ENCODE measurements at places on chromosomes 3 and 15.

GRCh38 chr3:48538451-48538850 lies 18.2 kb downstream of the PFKFB4 start:
- DNase-seq: no peak

DNA sequence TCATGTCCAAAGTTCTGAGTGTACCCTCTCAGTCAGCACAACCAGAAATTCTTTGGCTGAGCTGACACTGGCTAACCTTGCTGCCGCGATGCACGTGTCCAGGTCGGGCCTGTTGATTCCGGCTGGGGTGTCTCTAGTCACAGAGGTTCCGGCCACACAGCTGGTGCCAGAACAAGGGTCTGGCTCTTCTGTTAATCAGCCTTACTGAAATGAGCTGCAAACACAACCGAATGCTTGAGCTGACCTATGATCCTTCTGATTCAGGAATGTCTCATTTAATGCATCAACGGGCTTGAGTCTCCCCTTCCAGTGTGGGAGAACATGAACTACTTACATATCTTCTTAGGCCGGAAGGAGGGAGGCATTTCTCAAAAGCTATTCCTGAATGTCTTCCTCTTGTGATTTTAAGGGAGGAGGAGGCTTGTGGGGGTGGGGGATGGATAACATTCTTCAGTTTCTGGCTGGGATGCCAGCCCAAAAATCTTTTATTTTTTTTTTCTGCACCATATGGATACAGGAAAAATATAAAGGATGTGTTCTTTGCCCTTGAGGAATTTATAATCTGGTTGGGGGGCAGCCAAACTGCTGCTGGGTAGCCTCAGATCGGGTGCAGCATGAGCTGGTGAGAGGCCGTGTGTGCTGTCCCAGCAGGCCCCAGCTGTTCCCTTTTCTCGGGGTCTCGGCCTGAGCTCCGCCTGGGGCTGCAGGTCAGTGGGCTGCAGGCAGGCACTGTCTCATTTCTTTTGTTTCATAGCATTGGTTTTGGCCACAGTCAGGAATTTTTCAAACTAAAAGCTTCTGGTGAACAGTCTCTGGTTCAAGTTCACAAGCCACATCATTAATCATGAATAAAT lies 319.1 kb upstream of the TBL1XR1 start:
- no peak for DNase-seq

DNA sequence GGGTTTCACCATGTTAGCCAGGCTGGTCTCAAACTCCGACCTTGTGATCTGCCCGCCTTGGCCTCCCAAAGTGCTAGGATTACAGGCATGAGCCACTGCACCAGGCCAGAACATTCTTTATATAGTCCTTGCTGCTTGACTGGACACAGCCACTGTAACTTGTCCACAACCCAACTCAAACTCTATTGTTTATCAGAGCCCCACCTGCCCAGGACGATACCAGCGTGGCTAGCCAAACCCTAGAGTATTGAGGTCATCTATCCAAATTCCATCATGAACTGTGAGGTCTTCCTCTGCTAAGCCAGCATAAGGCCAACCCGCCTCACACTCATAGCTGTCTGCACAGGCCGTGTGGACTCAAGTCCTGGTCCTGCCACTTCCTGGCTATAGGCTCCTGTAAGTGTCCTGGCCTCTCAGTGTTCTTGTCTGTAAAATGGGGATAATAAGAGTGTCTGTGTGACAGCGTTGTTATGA lies 63.9 kb downstream of the DAPK2 start:
- no peak for DNase-seq

- DNase-seq: no peak
These were observed 9.0 kb upstream of the CHRNB4 start for GRCh38 chr15:78650022-78650421.

- DNase-seq: no peak
These were observed 23.7 kb upstream of the SFMBT1 start for GRCh38 chr3:53069422-53070068.

DNA sequence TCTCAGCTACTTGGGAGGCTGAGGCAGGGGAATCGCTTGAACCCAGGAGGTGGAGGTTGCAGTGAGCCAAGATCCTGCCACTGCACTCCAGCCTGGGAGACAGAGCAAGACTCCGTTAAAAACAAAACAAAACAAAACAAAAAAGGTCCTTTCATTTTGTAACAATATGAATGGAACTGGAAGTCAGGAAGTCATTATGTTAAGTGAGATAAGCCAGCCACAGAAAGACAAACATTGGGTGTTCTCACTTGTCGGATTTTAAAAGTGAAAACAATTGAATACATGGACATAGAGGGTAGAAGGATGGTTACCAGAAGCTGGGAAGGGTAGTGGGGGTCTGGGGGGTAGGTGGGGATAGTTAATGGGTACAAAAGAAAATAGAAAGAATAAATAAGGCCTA lies 12.5 kb upstream of the B3GALNT1 start:
- no peak for DNase-seq

DNA sequence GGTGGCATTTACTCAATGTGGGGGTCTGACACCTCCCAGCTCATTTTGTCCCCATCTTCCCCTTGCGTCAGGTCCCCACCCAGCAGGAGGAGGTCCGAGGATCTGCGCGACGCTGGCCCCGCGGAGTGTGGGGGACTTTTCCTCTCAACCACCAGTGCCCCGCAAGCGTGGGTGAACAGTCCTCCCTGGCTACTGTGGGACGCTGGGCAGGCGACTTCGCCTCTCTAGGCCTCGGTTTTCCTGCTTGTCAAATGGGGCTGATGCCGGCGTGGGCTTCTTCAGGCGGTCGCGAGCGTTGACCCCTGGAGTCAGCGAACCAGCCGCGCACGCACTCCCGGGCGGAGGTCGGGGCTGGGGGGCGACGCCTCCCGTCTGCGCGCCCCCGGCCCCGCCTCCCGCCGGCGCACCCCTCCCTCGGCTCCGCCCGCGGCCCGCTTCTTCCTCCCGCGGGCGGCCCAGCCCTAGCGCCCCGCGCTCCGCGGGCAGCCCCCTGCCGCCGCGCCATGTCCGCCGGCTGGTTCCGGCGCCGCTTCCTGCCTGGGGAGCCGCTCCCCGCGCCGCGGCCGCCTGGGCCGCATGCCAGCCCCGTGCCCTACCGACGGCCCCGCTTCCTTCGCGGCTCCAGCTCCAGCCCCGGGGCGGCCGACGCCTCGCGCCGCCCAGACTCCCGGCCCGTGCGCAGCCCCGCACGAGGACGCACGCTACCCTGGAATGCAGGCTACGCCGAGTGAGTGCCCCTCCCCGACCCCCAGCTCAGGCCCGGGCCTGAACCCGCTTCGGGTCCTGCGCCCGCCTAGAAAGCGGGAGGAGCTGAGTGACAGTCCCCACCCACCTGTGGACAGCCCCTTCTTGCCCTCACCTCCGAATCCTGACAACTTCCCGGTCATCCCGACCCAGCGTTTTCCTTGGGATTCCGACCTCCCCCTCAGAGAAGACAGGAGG lies at the start of gene PPM1M:
PPM1M (plus strand) TSS at position 438 of the 942 bp plus-strand sequence; CDS start at position 504, 66 bp downstream.
- no peak for DNase-seq

- no peak for DNase-seq
These were observed 87.2 kb downstream of the PRICKLE2 start for GRCh38 chr3:64138046-64138445.

DNA sequence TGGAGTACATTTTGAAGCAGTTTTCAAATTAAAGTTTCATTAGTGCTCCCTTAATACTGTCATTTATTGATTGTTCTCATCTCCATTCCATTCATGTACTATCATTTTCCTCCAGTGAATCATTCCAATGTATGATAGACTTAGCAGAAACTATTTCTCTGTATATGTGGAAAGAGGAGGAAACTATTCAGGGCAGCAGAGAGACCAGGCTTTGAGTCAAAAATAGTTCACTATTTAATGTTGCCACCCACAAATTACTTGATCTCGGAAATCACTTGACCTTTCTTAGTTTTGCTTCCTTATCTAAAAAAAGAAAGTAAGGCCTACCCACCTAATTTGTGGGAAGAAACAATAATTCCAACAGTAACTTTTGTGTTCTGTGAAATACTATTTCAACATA lies 610.5 kb upstream of the ZNF385D start:
- DNase-seq: no peak

GRCh38 chr3:114351123-114351821 lies 57.4 kb downstream of the TIGIT start:
- no peak for DNase-seq

- no peak for DNase-seq
These were observed 2.3 kb downstream of the PLXND1 start for GRCh38 chr3:129603991-129604749.

DNA sequence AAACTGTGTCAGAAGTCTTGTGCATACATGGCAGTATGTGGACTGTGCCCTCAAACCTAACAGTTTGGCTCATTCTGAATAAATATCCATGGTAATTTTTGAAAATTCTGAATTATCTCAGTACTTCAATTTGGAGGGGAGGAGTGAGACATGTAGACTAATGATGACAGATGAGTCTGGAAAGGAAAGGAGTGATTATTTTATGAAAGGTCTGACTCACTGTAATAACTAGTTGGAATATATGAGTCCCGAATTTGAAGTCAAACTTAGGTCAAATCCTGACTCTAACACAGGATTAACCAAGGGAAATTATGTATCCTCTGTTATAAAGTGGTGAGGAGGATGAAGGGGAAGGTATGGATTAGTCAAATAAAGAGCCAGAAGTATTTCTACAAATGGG lies 38.6 kb downstream of the SUCNR1 start:
- DNase-seq: no peak

DNA sequence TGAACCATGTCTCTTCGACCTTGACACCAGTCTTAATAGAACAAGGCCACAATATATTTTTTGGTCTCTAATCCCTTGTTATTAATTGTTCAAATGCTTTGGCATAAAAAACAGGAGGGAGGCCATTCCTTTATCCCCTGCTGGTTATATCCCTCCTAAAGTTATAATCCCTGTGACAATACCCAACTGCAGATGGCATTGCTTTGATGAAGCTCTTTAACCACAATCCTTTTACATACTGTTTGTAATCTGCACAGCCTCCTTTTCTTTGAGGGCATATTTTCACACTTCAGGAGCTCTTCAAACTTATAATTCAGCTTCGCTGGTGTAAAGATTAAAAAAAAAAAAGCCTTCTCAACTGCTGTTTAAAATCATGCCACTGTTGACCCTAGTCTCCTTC lies 919.0 kb downstream of the EPHA3 start:
- DNase-seq: no peak

- DNase-seq: no peak
These were observed 136.9 kb downstream of the FRMD5 start for GRCh38 chr15:44058126-44058525.

DNA sequence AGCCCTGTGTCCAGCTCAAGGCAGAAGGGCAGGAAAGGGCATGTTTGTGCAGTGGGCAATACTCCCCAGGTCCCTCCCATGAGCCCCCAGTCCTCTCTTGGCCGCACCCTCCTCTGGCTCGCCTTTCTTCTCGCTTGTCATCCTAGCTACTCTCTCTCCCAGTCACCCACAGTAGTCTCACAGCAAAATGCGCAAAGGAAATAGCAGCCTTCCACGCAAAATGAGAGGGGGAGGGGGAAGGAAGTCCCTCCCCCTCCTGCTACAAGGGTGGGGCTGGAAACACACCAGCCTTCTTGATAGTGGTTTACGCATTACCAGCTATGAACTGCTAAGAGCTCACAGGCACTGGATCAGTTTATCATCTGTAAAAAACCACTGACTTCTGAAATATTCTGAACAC lies 83.8 kb downstream of the GADL1 start:
- no peak for DNase-seq

GRCh38 chr3:10368512-10368911 lies 47.6 kb upstream of the SEC13 start:
- no peak for DNase-seq

DNA sequence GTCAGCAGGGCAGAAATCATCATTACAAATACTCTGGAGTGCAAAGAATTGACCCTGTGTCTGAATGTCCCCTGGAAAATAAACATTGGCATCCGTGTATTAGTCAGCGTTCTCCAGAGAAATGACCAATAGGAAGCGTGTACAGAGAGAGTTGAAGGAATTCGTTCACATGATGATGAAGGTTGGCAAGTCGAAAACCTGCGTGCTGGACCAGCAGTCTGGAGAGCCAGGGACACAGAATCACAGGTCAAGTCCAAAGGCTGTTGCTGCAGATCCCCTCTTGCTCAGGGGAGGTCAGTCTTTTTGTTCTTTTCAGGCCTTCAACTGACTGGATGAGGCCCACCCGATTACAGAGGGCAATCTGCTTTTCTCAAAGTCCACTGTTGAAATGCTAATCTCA lies 16.6 kb downstream of the GP9 start:
- DNase-seq: no peak

- no peak for DNase-seq
These were observed 5.0 kb downstream of the BCL2A1 start for GRCh38 chr15:79965846-79966630.

DNA sequence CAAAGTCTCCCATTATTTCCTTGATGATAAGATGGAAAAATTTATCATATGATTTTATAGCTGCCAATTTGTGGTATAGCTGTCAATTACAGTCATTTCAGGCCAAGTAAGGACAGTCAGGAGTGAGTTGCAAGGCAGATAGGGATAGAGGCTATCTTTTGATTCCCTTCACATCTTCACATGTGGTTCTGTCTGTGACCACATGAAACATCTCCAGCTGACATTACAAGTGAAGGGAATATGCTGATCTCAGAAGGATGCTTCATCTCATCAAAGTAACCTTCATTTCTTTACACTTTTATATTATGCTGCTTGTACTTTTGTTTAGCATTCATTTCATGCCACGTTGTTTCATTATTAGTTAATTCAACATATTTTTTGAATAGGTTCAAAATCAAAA lies 136.9 kb upstream of the CFAP20DC start:
- DNase-seq: no peak

GRCh38 chr3:189563853-189564563 lies 67.2 kb upstream of the TP63 start:
- peak; percentile 43 for DNase-seq

- no peak for DNase-seq
These were observed 31.5 kb downstream of the LOXL1 start for GRCh38 chr15:73957785-73958184.

DNA sequence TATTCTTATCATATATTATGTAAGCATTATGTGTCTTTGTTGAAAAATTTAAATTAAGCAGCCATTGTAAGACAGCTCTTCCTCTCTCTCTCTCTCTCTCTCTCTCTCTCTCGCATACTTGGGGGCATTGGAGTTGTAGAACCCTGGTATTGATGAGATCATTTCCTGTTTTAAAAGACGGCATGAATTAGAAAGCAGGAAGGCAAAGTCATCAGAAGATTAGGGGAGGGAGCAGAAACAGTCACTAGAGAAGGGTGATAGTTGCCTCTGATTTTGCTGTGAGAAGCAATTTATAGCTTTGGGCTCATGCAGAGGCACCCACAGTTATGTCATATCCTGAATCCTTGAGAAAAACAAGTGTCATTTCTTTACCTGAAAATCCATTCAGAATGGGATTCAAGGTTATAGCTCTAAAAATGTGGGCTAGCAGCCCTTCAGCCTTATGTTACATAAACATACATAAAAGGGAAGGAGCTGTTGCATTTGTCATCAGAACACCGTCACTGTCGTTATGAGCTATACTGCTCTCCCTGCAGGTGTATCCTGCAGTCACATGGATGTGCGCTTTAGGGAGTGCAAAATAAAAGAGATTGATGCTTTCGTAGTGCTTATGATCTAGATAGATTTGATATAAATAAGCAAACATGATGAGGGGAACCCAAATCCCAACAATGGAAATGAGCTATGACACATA lies 213.8 kb downstream of the NR1D2 start:
- DNase-seq: no peak

- peak; percentile 46 for DNase-seq
These were observed 392.4 kb upstream of the PROK2 start for GRCh38 chr3:72177075-72178050.

GRCh38 chr3:14301558-14301957 lies 100.8 kb upstream of the SLC6A6 start:
- no peak for DNase-seq
